ENCODE measurements at places on chromosomes 6 and 20. TPM values are rescaled to one million over a fixed set of nuclear protein-coding genes. Genes with fewer than 3 reads are reported as not detected.

Gene CLPSL2
- total RNA-seq = 0.80 TPM

Gene TTK
- 19.0 TPM for total RNA-seq

Gene RSPH4A
- total RNA-seq = 0.14 TPM

Gene DCBLD1
- total RNA-seq = 26.2 TPM

Gene HTR1E
- not detected for total RNA-seq

Gene DOK5
- not detected for total RNA-seq

Gene ERVFRD-1
- total RNA-seq = not detected

Gene IMPG1
- not detected for total RNA-seq

Gene SLC16A10
- 0.60 TPM for total RNA-seq

Gene SIRT5
- total RNA-seq = 4.6 TPM

Gene SMOC2
- not detected for total RNA-seq

Gene OVOL2
- total RNA-seq = 0.35 TPM

Gene TPX2
- 119 TPM for total RNA-seq

Gene RNF182
- 3.5 TPM for total RNA-seq

Gene SYCP2
- total RNA-seq = 0.29 TPM

Gene LBP
- total RNA-seq = 1.1 TPM

Gene KHDC1
- 4.2 TPM for total RNA-seq

Gene ARFGEF3
- total RNA-seq = 0.63 TPM

Gene TMEM170B
- 0.72 TPM for total RNA-seq

Gene MEP1A
- total RNA-seq = not detected
